ENCODE measurements at places on chromosomes 4 and X.

DNA sequence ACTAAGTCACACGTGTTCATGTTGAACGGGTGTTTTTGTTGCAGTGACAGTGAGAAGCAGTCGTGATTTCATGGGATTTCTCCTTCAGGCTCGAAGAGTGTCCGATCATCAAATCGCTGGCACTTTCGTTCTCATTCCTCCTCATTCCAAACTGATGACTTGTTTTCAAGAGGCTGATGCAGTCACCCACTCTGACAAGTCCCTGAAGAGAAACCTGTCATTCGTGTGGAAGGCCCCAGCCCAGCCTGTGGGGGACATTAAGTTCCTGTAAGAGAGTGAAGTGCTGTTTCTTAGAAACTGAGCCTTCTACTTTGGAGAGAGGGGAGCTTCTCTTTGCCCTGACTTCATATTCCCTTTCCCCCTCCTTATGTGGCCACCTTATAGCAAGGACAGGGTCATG is 8.0 kb downstream of the REELD1 start:
- no peak for DNase-seq

- no peak for DNase-seq
Observed at GRCh38 chrX:56057325-56057724, 174.8 kb upstream of the KLF8 start.

DNA sequence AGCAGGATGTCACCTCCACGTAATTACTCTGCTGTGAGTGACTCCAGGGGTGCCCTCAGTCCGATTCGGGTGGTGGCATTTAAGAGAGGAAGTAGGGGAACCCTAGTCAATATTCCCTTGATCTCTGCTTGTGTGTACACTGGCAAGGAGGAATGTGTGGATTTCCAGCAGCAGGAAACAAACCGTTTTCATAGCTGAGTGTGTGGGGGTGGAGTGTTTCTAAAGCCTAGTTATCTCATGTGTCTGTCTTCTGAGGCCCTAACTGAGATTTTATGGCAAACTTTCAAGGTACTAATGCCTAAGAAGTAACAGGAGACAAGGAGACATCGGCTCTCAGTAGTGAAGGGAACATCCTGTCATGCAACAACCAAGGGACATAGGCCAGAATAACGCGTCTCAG is 6.6 kb upstream of the CLDN24 start:
- DNase-seq = no peak

DNA sequence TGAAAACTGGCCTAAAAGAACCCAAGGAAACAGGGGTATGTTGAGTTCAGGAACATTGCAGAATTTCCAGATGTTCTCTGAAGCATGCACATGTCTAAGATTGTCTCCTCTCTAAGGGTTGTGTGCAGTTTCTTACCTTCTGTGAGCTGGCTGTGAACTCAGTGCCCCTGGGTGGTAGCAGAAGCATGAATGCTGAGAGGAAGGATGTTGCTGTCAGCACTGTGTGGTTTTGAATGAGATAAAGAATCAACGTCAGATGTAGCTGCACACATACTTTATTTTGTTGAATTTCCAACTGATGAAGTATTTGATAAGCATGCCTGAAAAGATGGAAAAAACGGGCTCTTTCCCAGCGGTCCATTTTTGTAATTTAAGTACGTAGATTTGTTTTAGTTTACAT is 23.8 kb upstream of the CD38 start:
- DNase-seq = no peak

DNA sequence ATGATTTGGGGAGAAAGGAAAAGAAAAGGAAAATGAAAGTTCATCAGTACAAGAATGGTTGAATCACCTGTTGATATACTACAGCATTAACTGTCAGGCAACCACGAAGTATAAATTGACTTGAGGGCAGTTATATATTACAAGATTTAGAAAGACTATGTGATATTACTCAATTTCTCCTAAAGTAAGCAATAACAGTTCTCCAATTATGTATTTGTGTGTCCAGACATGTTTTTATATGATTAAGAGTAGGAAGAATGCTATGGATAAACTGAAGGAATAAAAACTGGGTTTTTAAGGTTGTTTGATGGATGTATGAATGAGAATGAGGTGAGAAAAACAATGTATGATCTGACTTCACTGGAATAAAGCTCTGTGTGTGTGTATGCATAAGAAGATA is 2234.4 kb downstream of the ARAP2 start:
- no peak for DNase-seq

DNA sequence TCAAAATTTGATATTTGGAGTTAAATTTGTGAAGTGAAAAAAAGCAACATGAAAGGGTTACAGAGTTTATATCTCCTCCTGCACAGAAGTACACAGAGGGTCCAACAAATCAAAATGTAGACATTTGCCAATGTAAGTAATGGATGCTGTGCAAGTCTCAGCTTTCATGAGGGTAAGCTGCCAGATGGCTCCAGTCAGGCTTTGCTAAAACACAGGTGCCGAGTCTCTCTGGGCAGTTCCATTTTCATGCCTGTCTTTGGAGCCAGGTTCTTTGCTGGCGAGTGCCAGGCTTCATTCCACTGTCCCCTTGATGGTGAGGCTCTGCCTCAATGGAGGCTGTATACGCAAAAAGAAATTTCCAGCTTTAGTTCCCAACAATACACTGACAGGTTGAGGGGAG is 27.9 kb downstream of the SLC4A4 start:
- DNase-seq = no peak

- no peak for DNase-seq
Observed at GRCh38 chr4:3687538-3687937, 78.6 kb upstream of the ADRA2C start.

- no peak for DNase-seq
Observed at GRCh38 chrX:405149-405548, 18.4 kb upstream of the PPP2R3B start.

- no peak for DNase-seq
Observed at GRCh38 chr4:14169460-14169859, 541.9 kb upstream of the BOD1L1 start.

GRCh38 chr4:39319676-39320075 is 46.5 kb downstream of the RFC1 start:
- no peak for DNase-seq

DNA sequence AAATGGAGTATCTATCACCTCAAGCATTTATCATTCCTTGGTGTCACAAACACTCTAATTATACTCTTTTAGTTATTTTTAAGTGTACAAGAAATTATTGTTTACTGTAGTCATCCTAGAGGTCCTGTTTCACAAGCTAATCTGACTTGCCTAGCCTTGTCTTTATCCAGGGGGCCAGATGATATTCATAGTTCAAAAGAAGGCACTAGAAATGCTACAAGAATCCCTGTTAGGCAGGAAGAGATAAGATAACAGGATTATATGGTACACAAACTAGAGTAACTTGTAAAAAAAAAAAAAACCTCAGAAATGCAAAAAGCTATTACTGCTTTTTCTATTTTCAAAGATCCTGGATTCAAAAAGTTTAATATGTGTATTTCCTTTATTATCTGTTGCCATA is 95.8 kb downstream of the MBNL3 start:
- DNase-seq = no peak

- DNase-seq = no peak
Observed at GRCh38 chr4:173301518-173302201, 32.5 kb downstream of the HMGB2 start.

DNA sequence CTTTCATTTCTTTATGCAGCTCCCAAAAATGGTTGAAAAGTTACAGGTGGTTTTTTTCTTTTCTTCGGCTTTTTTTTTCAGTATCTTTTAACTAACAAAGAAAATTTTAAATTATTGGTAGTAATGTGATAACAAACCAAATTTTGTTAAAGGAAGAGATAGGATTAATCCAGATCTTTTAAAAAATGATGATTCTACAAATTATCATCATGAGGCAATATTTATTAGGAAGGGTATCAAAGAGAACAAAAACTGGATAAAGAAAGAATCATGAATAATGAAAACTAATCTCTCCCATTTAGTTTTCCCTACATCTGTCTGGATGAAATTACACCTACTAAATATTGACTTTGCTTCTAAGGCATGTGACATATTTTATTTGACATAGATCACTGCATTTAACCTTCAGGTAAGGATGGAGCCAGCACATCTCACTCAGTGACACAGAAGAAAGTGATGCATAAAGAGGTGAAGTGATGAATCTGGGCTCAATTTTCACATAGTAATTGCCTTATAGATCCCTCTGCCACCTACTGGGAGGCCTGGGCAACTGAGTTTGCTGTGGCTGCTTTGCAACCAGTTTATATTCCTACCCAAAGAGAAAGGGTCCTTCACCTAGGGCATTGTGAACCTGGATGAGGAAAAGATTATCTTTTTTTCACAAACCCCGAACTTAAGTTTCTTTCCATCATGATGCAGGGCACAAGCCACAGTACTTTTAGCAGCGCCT is 155.6 kb downstream of the HNRNPD start:
- DNase-seq = no peak

DNA sequence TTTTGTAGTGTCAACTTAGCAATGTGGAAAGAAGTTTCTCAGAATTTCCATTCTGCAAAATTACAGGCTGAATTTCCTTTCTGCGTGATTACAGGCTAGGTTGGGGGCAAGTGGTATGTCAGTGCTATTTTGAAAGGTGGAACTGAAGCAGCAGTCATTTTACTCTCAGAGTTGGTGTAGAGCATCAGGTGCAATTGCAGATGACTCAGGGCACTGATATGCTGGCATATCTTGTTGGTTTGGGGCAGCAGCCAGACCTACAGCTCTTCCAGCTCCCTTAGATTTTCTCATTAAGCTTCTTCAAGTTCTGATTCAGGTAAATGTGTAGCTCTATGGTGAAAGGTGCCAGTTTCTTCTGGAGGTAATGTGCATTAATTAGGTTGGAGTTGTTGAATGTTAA is 930.7 kb upstream of the PCDH10 start:
- no peak for DNase-seq

- DNase-seq = peak; percentile 34
Observed at GRCh38 chr4:151117371-151117962, 18.0 kb downstream of the RPS3A start.

GRCh38 chrX:69045616-69046345 is 119.5 kb downstream of the PJA1 start:
- DNase-seq = no peak

DNA sequence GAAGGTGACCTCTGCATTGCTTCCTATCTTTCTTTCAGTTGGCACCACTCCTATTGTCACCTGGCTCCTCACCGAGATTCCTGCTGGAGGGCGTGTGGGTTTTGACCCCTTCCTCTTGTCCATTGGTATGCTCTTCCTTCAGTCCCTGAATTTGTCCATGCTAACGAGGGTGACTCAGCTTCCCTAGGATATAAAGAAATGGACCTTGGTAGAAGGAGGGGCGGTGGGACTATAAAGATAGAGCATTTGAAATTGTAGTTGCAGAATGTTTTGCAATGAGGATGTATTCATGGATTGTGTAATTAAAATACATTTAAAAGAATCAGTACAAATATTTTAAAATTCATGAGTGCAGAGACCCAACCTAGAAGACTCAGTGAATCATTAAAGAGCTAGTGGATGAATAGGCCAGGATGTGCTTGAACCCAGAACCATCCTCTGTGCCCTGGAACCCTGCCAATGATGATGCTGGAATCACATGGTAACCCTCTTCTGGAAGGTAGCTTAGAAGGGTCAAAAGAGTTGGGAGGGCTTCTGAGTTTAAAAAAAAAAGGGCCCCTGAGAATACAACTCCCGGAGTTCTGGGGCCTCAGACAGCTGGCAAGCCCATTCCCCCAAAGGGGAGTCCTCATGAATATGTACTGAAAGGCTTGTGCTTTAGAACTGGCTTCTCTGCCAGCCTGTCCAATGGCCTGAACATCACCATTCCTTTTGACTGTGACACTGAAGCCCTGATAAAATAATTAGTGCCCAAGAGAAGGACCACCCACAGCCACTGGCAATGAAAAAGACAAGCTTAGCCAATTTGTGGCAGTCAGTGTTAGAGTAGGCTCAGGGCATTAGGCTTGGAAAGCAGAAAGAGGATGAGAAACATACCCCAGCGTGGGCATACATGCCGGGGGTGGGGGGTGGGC is 8.0 kb downstream of the XPNPEP2 start:
- DNase-seq = no peak

GRCh38 chrX:148380650-148381561 is 119.5 kb upstream of the AFF2 start:
- no peak for DNase-seq

- no peak for DNase-seq
Observed at GRCh38 chr4:185424905-185425646, 688 bp downstream of the UFSP2 start.

- DNase-seq = no peak
Observed at GRCh38 chr4:98170035-98170434, 26.8 kb upstream of the STPG2 start.

GRCh38 chr4:1449475-1449832 is 43.2 kb upstream of the NKX1-1 start:
- DNase-seq = no peak

GRCh38 chrX:12089740-12090139 is 48.5 kb upstream of the FRMPD4 start:
- no peak for DNase-seq

DNA sequence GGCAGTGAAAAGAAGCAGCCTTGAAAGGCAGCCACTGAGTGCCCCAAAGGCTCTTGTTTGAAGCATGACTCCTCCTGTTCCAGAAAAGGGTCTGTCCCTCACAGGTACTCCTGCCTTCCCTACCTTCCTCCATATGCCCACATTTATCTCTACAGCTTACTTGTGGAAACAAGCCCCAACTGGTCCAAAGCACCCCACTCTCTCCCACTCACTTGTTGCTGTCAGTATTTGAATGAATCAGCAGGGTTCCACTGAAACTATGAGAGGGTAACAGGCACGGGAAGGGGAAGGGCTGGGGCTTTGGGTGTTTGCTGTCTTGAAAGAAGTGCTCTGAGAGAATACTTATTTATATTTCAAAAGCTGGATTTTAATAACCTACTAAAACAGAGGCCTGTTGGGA is 34.9 kb downstream of the GPR143 start:
- no peak for DNase-seq

GRCh38 chr4:145545538-145546174 is 64.0 kb downstream of the SMAD1 start:
- no peak for DNase-seq

GRCh38 chrX:140099221-140099620 is 133.9 kb upstream of the CXorf66 start:
- DNase-seq = no peak

DNA sequence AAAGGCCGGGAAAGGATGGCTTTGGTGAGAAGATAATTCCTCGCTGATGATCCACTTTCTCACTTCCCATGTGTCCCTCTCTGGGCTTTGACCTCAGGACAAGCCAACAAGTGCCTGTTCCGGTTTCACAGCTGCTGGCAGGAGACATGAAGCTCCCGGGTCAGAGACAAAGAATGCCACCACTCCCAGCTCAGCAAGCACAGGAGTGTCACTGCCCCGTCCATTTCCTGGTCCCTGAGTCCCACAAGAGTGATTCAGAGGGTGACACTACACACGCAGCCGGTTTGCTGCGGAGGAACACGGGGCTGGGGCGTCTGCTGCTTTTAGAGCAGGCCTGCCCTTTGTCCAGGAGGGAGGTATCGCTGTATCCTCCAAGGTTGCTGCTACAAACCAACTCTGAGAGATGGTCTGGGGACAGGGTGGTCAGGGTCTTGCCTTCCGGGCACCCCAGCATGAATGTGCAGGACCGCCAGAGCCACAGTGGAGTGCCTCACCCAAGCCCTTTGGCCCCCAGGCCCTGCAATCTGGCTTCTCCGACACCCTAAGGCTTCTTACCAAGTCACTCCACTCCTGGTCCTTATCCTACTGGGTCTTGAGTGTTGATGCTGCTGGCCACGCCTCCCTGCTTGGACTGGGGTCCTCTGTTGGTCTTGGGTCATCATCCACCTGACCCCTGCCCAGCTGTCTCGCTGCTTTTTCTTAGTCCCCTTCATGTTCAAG is 49.5 kb downstream of the CPZ start:
- no peak for DNase-seq

Data from NCI-H1092 (cell line).